ENCODE measurements at places on chromosomes 3 and 15. TPM values are rescaled to one million over a fixed set of nuclear protein-coding genes. Genes with fewer than 3 reads are reported as not detected.

DNA sequence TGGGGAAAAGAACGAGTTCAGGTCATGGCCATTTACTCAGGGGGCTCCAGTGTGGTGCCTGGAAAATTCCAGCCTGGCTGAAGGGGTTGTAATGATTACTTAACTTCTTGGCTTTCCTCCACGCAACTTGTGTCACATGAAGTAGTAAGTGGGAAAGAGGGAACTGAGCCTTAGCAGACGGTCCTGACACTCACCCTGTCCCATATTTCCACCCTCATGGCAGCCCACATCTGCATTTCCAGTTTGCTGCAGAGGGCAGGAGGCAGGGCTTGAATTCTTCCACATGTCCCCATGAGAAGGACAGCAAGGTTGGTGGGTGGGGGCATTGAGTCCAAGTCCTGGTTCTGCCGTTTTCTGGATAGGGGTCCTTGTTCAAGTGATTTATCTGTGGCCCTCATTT is 7.8 kb upstream of the CAMP start:
- H3K27me3 ChIP-seq: no peaks in the 10 kb centered on the region
- no peak overlapping the region for H3K4me3 ChIP-seq
- H3K36me3 ChIP-seq: no peaks in the 10 kb centered on the region
- DNase-seq: no peak
- H3K27ac ChIP-seq: no peak overlapping the region
- no peaks in the 10 kb centered on the region for H3K4me1 ChIP-seq

DNA sequence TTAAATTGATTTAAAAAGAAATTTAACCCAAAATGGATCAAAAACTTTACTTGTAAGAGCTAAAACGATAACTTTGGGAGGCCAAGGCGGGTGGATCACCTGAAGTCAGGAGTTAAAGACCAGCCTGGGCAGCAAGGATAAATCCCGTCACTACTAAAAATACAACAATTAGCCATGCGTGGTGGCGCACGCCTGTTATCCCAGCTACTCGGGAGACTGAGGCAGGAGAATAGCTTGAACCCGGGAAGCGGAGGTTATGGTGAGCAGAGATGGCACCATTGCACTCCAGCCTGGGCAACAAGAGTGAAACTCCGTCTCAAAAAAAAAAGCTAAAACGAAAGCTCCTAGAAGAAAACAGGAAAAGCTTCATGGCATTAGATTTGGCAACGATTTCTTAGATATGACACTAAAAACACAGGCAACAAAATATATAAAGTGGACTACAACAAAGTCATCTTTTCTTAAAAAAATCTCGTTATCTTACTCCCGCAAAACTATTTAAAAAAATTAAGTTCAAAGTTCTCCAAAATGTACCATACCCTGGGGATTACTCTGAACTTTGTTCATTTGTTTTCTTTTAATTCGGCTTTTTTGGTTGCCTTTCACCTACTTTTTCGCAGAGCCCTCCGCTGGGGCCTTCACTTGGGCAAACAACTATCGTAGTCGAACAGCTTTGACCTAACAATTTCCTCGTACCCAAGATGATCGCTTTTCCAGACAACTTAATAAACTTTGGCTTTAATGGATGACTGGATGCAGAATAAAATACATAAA is 2.9 kb downstream of the HDDC3 start:
- H3K27ac ChIP-seq: peak overlapping the region; percentile 78
- peak overlapping the region; percentile 54 for H3K4me3 ChIP-seq
- H3K4me1 ChIP-seq: peaks cover 37% of the 10 kb centered on the region
- DNase-seq: no peak

GRCh38 chr3:164393171-164393570 is 685.1 kb downstream of the SI start:
- no peak overlapping the region for H3K4me3 ChIP-seq
- no peak overlapping the region for H3K27ac ChIP-seq
- DNase-seq: no peak
- no peaks in the 10 kb centered on the region for H3K4me1 ChIP-seq
- no peaks in the 10 kb centered on the region for H3K36me3 ChIP-seq
- no peaks in the 10 kb centered on the region for H3K27me3 ChIP-seq

DNA sequence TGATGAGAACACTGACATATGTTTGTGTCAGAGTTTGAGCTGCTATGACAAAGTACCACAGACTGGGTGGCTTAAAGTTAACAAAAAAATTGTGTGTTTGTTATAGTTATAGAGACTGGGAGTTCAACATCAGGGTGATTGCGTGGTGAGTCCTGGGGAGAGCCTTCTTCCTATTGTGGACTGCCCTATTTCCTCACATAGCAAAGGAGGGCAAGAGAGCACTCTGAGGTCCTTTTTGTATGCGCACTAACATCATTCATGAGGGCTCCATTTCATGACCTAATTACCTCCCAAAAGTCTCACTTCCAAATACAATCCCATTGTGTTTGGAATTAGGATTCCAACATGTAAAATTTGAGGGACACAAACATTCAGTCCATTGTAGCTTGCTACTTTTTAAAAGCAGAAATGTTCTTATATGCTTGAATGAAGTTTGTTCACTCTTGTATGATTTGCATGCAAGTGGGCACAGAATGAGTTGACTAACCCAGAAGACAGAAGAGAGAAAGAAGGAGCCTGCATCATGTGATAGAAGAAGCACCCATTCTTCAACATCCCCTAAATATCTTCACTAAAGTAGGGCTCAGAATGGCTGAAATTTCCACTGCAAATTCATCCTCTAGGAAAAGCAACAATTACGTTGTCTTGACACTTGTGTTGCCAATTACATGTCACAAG is 18.9 kb upstream of the ALCAM start:
- H3K4me1 ChIP-seq: no peaks in the 10 kb centered on the region
- no peak for DNase-seq
- H3K36me3 ChIP-seq: no peaks in the 10 kb centered on the region
- H3K27me3 ChIP-seq: no peaks in the 10 kb centered on the region
- no peak overlapping the region for H3K4me3 ChIP-seq

- no peaks in the 10 kb centered on the region for H3K27me3 ChIP-seq
- H3K4me1 ChIP-seq: no peaks in the 10 kb centered on the region
- no peak overlapping the region for H3K4me3 ChIP-seq
- DNase-seq: no peak
- no peak overlapping the region for H3K27ac ChIP-seq
Observed at GRCh38 chr3:192273001-192273696, 454.2 kb downstream of the FGF12 start.

DNA sequence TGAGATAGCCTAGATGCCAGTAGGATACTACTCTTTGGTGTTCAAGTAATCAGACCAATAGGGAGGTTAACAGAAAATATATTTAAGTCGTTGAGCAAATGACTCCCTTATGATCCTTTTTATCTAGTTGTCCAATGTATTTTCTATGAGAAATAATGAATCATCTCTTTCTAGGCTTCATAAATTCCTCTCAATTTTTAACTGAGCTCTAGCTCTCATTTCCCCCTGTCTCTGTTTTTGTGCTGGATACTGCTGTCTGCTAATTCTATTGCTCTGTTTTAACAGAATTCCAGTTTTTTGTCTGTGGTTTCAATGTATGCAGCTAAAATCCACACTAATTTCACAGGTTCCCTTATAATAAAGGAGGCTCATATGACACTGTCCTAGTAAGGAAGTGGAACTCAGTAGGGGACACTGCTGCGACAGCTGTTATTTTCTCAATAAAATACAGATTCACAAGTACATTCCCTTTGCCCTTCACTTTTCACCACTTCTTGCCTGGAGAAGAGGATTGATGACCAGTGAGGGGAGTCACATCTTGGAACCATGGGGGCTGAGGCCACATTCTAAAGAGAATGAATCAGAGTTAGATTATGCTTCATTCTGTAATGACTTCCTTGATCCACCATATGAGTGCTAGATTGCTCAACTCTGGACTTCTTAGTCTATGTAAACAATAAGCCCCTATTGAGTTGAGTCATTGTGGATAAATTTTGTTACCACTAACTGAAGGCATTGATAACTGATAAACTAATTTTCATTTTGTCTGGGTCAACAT is 558.7 kb upstream of the KCNMB2 start:
- no peaks in the 10 kb centered on the region for H3K4me1 ChIP-seq
- H3K27me3 ChIP-seq: peaks cover 2% of the 10 kb centered on the region
- H3K36me3 ChIP-seq: no peaks in the 10 kb centered on the region
- DNase-seq: no peak
- H3K27ac ChIP-seq: no peak overlapping the region

DNA sequence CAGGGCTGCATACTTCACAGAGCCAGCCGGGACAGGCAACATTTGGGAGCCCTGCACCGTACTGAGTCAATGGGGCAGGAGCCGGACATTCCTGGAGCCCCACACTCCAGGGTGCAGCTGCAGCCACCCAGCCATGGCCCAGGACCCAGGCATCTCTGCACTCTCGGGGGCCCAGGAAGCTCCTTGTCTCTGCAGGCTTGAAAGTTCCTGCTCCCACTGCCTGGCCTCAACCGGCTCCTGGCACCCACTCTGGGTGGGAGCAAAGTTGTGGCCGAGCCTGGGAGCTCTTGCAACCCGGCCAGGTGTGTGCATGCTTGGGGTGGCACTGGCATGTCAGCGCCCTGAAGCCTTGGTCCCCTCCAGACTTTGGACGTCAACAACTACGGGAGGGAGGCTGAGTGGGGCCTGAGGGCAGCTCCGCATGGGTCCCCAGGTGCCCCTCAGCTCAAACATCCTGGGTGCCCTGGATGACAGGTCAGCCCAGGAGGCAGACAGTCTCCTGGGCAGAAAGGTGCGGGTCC is 833.5 kb upstream of the CADM2 start:
- H3K27me3 ChIP-seq: no peaks in the 10 kb centered on the region
- H3K27ac ChIP-seq: no peak overlapping the region
- H3K36me3 ChIP-seq: no peaks in the 10 kb centered on the region
- H3K4me3 ChIP-seq: no peak overlapping the region

- no peaks in the 10 kb centered on the region for H3K36me3 ChIP-seq
- no peak overlapping the region for H3K4me3 ChIP-seq
- no peak for DNase-seq
- H3K27me3 ChIP-seq: no peaks in the 10 kb centered on the region
Observed at GRCh38 chr15:80831606-80832224, 52.5 kb downstream of the CEMIP start.

- no peaks in the 10 kb centered on the region for H3K36me3 ChIP-seq
- H3K27me3 ChIP-seq: no peaks in the 10 kb centered on the region
- no peak overlapping the region for H3K27ac ChIP-seq
Observed at GRCh38 chr3:122283796-122284445, 41.1 kb upstream of the CSTA start.

DNA sequence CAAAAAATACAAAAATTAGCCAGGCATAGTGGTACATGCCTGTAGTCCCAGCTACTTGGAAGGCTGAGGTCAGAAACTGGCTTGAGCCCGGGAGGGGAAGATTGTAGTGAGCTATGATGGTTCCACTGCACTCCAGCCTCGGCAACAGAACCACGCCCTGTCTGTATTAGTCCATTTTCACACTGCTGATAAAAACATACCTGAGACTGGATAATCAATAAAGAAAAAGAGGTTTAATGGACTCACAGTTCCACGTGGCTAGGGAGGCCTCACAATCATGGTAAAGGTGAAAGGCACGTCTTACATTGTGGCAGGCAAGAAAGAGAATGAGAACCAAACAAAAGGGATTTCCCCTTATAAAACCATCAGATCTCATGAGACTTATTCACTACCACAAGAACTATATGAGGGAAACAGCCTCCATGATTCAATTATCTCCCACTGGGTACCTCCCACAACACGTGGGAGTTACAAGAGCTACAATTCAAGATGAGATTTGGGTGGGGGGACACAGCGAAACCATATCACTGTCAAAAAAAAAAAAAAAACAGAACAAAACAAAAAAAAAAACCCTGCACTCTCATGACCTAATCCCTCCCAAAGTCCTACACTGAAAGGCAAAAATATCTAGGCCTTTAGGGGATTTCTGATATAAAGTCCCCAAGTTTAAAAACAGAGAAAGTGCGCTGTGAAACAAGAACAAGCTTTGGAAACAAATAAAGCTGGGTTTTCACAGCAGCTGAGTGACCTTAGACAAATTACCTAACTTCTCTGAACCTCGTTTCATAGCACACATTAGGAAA is 224.7 kb downstream of the IGSF11 start:
- no peak for DNase-seq
- H3K4me1 ChIP-seq: no peaks in the 10 kb centered on the region
- H3K36me3 ChIP-seq: no peaks in the 10 kb centered on the region
- H3K27me3 ChIP-seq: no peaks in the 10 kb centered on the region
- H3K27ac ChIP-seq: no peak overlapping the region
- no peak overlapping the region for H3K4me3 ChIP-seq

GRCh38 chr3:133448478-133449122 is 48.7 kb downstream of the BFSP2 start:
- peaks cover 3% of the 10 kb centered on the region for H3K4me1 ChIP-seq
- H3K27me3 ChIP-seq: no peaks in the 10 kb centered on the region
- H3K4me3 ChIP-seq: no peak overlapping the region

- H3K36me3 ChIP-seq: peaks cover 37% of the 10 kb centered on the region
- no peaks in the 10 kb centered on the region for H3K27me3 ChIP-seq
- no peak overlapping the region for H3K4me3 ChIP-seq
Observed at GRCh38 chr3:48698891-48699290, 13.2 kb upstream of the NCKIPSD start.

GRCh38 chr3:119550192-119550910 is 9.1 kb downstream of the CD80 start:
- H3K4me1 ChIP-seq: no peaks in the 10 kb centered on the region
- no peaks in the 10 kb centered on the region for H3K36me3 ChIP-seq
- no peak overlapping the region for H3K27ac ChIP-seq
- DNase-seq: no peak
- H3K27me3 ChIP-seq: no peaks in the 10 kb centered on the region

DNA sequence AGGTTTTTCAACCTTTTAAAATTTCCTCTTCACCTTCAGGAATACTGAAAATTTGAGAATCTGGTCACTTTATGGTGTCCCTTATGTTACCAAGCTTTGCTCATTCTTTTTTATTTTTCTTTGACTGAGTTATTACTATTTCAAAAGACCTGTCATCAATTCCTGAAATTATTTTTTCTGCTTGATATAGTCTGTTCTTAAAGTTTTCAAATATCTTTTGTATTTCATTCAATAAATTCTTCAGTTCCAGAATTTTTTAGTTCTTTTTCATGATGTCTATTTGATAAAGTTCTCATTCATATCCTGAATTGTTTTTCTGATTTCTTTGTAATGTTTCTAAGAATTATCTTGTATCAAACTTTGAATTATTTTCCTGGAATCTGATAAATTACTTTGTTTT is 63.9 kb downstream of the UQCC5 start:
- H3K4me1 ChIP-seq: no peaks in the 10 kb centered on the region
- no peak overlapping the region for H3K27ac ChIP-seq
- DNase-seq: no peak
- H3K4me3 ChIP-seq: no peak overlapping the region
- H3K27me3 ChIP-seq: no peaks in the 10 kb centered on the region

GRCh38 chr3:179091113-179091512 is 19.5 kb upstream of the ZMAT3 start:
- no peak for DNase-seq
- no peaks in the 10 kb centered on the region for H3K36me3 ChIP-seq
- H3K4me1 ChIP-seq: no peaks in the 10 kb centered on the region
- no peaks in the 10 kb centered on the region for H3K27me3 ChIP-seq
- H3K4me3 ChIP-seq: no peak overlapping the region
- no peak overlapping the region for H3K27ac ChIP-seq

Gene GUCA1C
- total RNA-seq: not detected

Gene RBP2
- total RNA-seq: not detected

Gene SEMA3G
- not detected for total RNA-seq
